ENCODE measurements at places on chromosomes 13 and 19.

GRCh38 chr13:89749888-89750287 is 1597.6 kb upstream of the MIR17HG start:
- no peak for DNase-seq

GRCh38 chr13:33250609-33251008 is 34.9 kb downstream of the STARD13 start:
- no peak for DNase-seq

DNA sequence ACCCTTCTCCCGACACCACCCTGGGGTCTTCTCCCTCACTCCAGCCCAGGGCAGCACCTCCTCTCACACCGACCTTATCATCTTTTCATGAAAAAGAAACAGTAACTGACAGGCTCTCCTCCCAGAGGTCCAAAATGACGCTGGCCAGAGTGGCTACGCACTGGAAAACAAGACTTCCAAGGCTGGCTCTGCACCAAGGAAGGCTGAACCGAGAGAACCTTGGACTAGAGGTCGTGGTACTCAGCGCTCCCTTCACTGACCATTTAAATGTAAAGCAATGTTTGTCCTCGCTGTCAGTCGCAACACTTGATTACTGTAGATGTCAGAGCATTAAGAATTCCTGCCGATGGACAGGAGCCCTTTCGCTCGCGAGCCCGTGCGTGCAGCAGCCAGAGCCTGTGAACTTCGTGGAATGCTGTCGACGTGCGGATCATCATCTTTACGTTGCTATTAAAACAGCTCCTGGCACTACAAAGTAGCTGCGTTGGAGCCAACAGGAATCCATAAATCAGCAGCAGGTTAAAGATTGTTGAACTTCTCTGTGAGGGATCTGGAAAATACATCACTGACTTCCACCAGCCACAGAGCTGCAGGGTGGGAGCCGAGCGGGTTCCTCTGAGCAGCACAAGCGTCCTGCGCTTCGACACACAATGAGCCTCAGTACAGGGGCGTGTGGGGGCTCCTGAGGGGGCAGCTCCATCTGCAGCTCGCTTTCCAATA is 125.5 kb upstream of the MCF2L start:
- no peak for DNase-seq

GRCh38 chr13:85597790-85598500 is 201.3 kb downstream of the SLITRK6 start:
- no peak for DNase-seq

DNA sequence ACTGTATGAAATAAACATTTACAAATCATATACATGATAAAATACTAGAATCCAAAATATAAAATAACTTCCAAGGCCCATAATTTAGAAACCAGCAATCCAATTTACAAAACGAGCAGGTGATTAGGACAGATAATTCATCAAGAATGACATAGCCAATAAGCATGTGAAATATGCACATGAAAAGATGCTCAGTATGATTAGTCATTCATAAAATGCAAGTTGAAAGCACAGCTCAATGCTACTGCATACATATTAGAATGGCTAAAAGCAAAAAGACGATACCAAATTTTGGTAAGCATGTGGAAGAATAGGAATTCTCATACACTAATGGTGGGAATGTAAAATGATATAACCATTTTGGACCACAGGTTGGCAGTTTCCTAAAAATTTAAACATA is 837.2 kb upstream of the MIR17HG start:
- DNase-seq: no peak

DNA sequence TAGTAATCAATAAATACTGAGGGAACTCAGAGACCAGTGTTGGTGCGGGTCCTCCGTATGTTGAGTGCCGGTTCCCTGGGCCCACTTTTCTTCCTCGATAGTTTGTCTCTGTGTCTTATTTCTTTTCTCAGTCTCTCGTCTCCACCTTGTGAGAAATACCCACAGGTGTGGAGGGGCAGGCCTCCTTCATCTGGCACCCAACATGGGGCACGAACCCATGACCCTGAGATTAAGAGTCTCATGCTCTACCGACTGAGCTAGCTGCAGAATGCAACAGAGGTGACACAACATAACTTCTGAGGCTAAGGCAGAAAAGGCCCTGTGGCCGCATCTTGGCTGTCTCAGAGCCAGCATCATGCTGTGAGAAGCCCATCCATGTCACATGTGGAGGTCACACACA is 5.3 kb upstream of the ZNF613 start:
- DNase-seq: no peak

- DNase-seq: no peak
Observed at GRCh38 chr13:108624108-108624507, 5.3 kb upstream of the MYO16 start.
